ENCODE measurements at places on chromosomes 13 and 19. TPM values are rescaled to one million over a fixed set of nuclear protein-coding genes. Genes with fewer than 3 reads are reported as not detected.

DNA sequence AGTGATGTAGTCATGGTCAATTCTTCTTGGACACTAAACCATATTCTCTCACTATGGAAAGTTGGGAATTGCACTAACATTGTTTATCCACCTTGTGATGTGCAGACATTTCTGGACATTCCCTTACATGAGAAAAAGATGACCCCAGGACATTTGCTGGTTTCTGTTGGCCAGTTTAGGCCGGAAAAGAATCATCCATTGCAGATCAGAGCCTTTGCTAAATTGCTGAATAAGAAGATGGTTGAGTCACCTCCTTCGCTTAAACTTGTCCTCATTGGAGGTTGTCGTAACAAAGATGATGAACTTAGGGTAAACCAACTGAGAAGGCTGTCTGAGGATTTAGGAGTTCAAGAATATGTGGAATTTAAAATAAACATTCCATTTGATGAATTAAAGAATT is at the start of gene UTP14C:
Gene UTP14C (plus strand): TSS at position 211 of the 400 bp plus-strand sequence. CDS start 4,114 bp downstream, outside the sequence.
- no peak within 1 kb of the TSS for H3K27ac ChIP-seq
- no peaks in the 10 kb centered on the region for H3K27me3 ChIP-seq
- no peak within 1 kb of the TSS for H3K4me3 ChIP-seq
- no peaks in the 10 kb centered on the region for H3K36me3 ChIP-seq
- no peak for DNase-seq
- H3K4me1 ChIP-seq = peaks cover 12% of the 10 kb centered on the region

STXBP2 gene
- 143 TPM for polyA plus RNA-seq

GRCh38 chr13:112855859-112856258 is 113.2 kb upstream of the MCF2L start:
- no peaks in the 10 kb centered on the region for H3K27me3 ChIP-seq

GRCh38 chr13:98503175-98504028 is 73.5 kb downstream of the STK24 start:
- no peaks in the 10 kb centered on the region for H3K27me3 ChIP-seq
- no peak overlapping the region for H3K27ac ChIP-seq
- H3K4me3 ChIP-seq = no peak overlapping the region
- H3K36me3 ChIP-seq = no peaks in the 10 kb centered on the region
- H3K4me1 ChIP-seq = peaks cover 19% of the 10 kb centered on the region

GRCh38 chr19:50794876-50795663 is 4.9 kb downstream of the ACP4 start:
- no peaks in the 10 kb centered on the region for H3K4me1 ChIP-seq
- no peak overlapping the region for H3K4me3 ChIP-seq
- no peaks in the 10 kb centered on the region for H3K36me3 ChIP-seq
- DNase-seq = no peak
- H3K27ac ChIP-seq = no peak overlapping the region

NCR1 gene
- polyA plus RNA-seq = not detected

GRCh38 chr13:113539176-113539575 is 45.4 kb upstream of the TFDP1 start:
- no peaks in the 10 kb centered on the region for H3K4me1 ChIP-seq
- H3K27ac ChIP-seq = no peak overlapping the region
- peaks cover 4% of the 10 kb centered on the region for H3K36me3 ChIP-seq
- no peak for DNase-seq

FFAR2 gene
- 2.5 TPM for polyA plus RNA-seq

GRCh38 chr19:3224346-3225168 is at the start of gene CELF5:
Gene CELF5 (plus strand): TSS chr19:3224661. CDS start chr19:3224740, 79 bp downstream.
- H3K4me3 ChIP-seq = peak within 1 kb of the TSS; percentile 11
- DNase-seq = peak; percentile 34
- H3K36me3 ChIP-seq = no peaks in the 10 kb centered on the region
- no peak within 1 kb of the TSS for H3K27ac ChIP-seq
- H3K4me1 ChIP-seq = no peaks in the 10 kb centered on the region

- H3K27ac ChIP-seq = no peak overlapping the region
- DNase-seq = peak; percentile 66
- H3K36me3 ChIP-seq = no peaks in the 10 kb centered on the region
- H3K4me1 ChIP-seq = peaks cover 5% of the 10 kb centered on the region
These were observed 4.9 kb downstream of the CSNK1G2 start for GRCh38 chr19:1945899-1946298.

DNA sequence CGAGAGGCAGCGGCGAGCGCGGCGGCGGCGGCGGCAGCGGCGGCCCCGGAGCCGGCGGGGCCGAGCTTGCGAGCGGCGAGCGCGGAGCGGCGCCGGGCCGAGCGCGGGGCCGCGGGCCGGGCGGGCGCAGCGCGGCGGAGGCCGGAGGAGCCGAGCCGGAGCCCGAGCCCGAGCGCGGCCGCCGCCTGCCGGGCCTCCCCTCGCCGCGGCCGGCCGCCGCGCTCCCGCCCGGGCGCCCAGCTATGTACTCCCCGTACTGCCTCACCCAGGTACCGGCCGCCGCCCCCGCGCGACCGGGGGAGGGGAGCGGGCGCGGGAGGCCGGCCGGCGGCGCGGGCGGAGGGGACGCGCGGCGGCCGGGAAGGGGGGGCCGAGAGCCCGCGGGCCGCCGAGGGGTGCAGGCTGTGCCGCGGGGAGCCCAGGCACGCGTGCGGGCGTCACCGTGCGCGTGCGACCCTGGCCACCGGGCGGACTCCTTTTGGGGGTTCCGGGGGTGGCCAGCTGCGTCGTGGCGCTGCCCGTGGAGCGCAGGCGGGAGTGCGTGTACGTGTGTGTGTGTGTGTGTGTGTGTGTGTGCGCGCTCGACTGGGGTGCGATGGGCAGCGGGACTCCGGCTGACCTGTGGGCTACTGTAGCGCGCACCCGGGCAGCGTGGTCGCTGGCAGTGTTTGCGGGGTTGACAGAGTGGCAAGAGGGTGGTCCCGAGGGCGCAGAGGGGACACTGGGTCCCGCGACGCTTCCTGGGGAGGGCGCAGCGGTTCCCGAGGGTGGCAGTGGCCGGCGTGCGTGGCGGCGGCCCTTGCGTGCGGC is 526 bp downstream of the NFIX start:
- peak overlapping the region; percentile 65 for H3K4me3 ChIP-seq

DNA sequence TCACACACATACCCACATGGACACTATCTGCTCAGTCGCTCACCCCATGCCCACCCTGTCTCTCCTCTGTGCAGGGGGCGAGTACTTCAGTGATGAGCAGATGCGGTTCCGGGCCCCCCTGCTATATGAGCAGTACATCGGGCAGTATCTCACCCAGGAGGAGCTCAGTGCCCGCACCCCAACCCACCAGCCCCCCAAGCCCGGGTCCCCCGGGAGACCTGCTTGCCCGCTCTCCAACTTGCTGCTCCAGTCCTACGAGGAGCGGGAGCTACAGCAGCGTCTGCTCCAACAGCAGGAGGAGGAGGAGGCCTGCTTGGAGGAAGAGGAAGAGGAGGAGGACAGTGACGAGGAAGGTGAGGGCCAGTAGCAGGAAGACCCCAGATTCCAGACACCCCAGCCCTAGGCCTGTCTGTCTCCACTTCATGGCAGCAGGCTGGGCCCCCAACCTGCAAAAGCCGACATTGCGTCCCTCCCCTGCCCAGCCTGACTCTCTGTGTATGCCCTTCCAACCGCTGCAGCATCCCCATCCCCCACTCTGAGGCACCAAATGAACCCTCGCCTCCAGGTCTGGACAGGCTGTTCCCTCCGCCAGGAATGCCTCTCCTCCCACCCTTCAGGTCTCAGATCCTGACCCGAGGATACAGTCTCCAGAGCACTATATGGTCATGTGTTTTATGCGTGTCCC is 9.7 kb downstream of the CCDC97 start:
- no peak for DNase-seq
- no peaks in the 10 kb centered on the region for H3K27me3 ChIP-seq
- no peaks in the 10 kb centered on the region for H3K4me1 ChIP-seq
- peaks cover 17% of the 10 kb centered on the region for H3K36me3 ChIP-seq
- H3K4me3 ChIP-seq = no peak overlapping the region

GRCh38 chr13:112684071-112684845 is 5.6 kb upstream of the ATP11A start:
- DNase-seq = no peak
- no peak overlapping the region for H3K4me3 ChIP-seq
- H3K36me3 ChIP-seq = no peaks in the 10 kb centered on the region
- no peaks in the 10 kb centered on the region for H3K27me3 ChIP-seq
- no peak overlapping the region for H3K27ac ChIP-seq

- no peak for DNase-seq
- H3K27me3 ChIP-seq = no peaks in the 10 kb centered on the region
- peaks cover 5% of the 10 kb centered on the region for H3K4me1 ChIP-seq
- peaks cover 4% of the 10 kb centered on the region for H3K36me3 ChIP-seq
These were observed 30.1 kb downstream of the TPP2 start for GRCh38 chr13:102626928-102627327.

ZNF560 gene
- not detected for polyA plus RNA-seq

DNA sequence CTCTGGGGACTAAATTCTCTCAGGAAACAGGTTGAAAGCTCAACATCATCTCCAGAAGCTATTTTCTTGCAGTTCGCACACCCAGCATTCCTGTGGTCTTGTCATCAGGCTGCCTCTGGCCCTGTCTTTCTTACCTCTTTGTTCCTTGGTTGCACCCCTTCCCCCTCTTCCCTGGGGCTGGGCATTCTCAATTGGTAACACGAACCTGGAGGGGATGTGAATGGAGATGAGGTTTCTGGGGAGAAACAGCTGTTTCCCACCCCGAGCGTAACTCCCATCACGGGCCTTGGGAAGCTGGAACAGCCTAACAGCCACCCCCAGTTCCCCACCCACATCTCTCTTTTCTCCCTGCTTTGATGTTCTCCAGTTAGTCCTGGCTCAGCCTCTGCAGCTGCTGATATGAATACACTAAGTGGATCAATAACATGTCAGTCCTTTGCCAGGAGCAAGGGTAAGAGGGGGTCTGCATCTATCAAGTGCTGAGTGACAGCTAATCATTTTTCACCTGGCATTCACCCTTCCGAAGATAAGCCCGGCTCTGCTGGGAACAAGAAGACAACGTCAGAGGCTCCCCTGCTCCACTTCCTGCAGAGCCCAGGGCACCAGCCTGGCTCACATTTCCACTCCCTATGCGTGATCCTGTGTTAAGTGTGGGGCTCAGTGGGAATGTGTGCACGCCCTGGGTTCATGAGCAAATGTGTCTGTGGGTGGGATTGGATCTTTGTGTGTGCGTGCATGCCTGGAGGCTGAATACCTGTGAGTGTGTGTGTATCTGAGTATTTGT is 74.0 kb upstream of the KCTD15 start:
- no peaks in the 10 kb centered on the region for H3K36me3 ChIP-seq
- H3K4me3 ChIP-seq = no peak overlapping the region
- H3K4me1 ChIP-seq = no peaks in the 10 kb centered on the region
- DNase-seq = no peak

GRCh38 chr19:40592170-40592569 is 9.0 kb upstream of the LTBP4 start:
- H3K4me1 ChIP-seq = no peaks in the 10 kb centered on the region
- no peak overlapping the region for H3K4me3 ChIP-seq
- no peak overlapping the region for H3K27ac ChIP-seq
- no peaks in the 10 kb centered on the region for H3K36me3 ChIP-seq
- H3K27me3 ChIP-seq = no peaks in the 10 kb centered on the region
- no peak for DNase-seq

PEG3 gene
- 1.7 TPM for polyA plus RNA-seq

- peaks cover 7% of the 10 kb centered on the region for H3K4me1 ChIP-seq
- DNase-seq = no peak
- H3K27me3 ChIP-seq = no peaks in the 10 kb centered on the region
- no peak overlapping the region for H3K27ac ChIP-seq
- H3K36me3 ChIP-seq = no peaks in the 10 kb centered on the region
These were observed 3.8 kb downstream of the MIER2 start for GRCh38 chr19:340620-341385.

GRCh38 chr13:51849145-51850101 is 4.4 kb upstream of the TMEM272 start:
- H3K27ac ChIP-seq = no peak overlapping the region
- H3K4me3 ChIP-seq = no peak overlapping the region
- no peaks in the 10 kb centered on the region for H3K36me3 ChIP-seq

- no peak overlapping the region for H3K27ac ChIP-seq
- H3K4me1 ChIP-seq = peaks cover 5% of the 10 kb centered on the region
These were observed 47.5 kb downstream of the GAS6 start for GRCh38 chr13:113816254-113816929.

- H3K27me3 ChIP-seq = no peaks in the 10 kb centered on the region
- H3K36me3 ChIP-seq = no peaks in the 10 kb centered on the region
- DNase-seq = no peak
These were observed 699 bp downstream of the RCBTB2 start for GRCh38 chr13:48532256-48532505.

PRTN3 gene
- polyA plus RNA-seq = 0.14 TPM

DNA sequence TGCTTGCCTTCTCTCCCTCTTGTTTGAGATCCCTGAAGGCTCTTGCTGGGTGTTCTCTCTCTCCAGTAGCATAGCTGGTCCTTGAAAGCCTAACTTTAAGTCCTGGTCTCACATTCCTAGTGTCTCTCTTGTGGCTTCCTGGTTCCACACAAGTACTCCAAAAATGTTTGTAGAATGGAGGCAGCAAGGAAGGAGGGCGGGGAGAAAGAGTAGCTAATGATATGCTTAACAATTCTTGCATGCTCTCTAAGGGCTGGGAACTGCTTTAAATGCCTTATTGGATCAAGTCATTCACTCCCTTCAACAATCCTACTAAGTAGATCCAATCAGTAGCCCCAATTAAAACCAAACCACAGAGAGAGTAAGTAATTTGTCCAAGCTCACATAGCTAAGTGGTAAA is 357.3 kb downstream of the KLF5 start:
- DNase-seq = no peak
- H3K4me3 ChIP-seq = no peak overlapping the region
- no peaks in the 10 kb centered on the region for H3K27me3 ChIP-seq
- H3K36me3 ChIP-seq = no peaks in the 10 kb centered on the region

KMT5C gene
- 22.3 TPM for polyA plus RNA-seq

- H3K4me1 ChIP-seq = no peaks in the 10 kb centered on the region
- no peak overlapping the region for H3K27ac ChIP-seq
- no peaks in the 10 kb centered on the region for H3K36me3 ChIP-seq
These were observed 81.3 kb downstream of the SLC6A16 start for GRCh38 chr19:49243726-49244125.

DNA sequence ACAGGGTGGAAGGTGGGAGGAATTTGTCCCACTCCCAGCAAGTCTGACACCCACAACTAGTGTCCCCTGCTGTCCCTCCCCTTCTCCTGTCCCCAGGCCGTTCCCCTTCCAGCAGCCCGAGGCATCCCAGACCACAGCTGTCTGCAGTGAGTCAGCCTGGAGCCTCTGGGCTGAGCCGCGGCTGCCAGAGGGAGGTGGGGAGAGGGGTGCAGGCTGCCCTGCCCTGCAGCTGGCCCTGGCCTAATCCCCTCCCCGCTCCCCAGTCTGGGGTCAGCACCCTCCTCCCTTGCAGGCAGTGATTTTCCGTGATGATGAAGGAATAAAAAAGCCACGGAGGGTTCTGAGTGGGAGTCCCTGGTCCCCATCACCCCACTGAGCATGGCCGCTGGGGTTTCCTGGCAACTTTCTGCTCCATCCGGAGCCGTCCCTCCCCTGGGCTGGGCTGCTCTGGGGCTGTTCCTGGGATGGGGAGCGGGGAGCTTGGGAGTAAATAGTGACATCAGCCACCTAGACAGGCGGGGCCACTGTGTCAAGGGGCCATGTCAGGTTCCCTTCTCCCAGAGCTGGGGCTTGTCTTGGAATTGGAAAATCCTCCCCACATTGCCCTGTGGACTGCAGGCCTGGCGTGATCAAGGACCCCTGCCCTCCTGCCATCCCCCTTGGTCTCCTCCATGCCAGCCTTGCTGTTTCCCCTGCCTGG is 16.8 kb downstream of the SPC24 start:
- no peak for DNase-seq
- peak overlapping the region; percentile 65 for H3K27ac ChIP-seq
- H3K4me3 ChIP-seq = no peak overlapping the region
- no peaks in the 10 kb centered on the region for H3K27me3 ChIP-seq
